ENCODE measurements at places on chromosomes 3 and 15.

- no peak for DNase-seq
Measured at GRCh38 chr3:117018655-117019054, 309.1 kb downstream of the TUSC7 start.

GRCh38 chr3:115072265-115073021 lies 74.6 kb downstream of the ZBTB20 start:
- DNase-seq: no peak

DNA sequence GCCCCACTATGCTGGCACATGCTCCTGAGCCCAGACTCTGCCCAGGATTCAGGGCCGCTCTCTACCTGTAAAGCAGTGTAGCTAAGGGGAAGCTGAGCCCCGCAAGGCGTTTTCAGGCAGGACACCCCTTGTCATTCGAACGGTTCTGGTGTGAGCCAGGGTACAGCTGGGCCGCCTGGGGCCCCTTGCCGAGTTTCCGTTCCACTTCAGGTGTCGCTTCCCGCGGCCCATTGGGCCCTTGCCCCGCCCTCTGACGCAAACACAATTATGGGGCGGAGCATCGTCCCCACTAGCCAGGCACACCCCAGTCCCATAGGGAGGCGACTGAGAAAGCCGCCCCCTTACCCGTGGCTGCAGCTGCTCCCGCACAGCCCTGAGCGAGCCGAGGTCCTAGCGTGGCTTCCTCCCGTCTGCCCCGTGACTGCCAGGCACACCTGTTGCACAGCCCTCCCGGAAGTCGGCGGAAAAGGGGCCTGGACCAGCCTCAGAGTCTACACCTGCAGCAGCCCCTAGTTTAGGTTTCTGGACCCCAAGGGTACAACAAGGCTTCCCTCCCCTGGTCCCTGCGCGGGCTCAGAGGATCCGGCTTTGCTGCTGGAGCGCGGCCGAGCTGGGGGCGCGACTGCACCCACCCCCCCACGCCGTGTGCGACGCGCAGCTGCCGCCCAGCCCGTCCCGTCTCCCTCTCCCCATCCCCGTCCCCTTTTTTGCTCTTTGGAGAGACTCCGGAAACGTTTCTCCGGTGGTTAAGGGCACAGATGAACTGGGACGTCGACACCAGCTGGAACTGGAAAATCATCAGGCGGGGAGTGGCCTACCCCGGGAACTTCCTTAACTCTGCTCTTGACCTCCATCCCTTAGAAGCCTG lies at the start of gene PLSCR2:
PLSCR2 (minus strand) TSS at position 412 of the 868 bp plus-strand sequence. CDS start 9,657 bp downstream, outside the sequence.
- peak; percentile 22 for DNase-seq

DNA sequence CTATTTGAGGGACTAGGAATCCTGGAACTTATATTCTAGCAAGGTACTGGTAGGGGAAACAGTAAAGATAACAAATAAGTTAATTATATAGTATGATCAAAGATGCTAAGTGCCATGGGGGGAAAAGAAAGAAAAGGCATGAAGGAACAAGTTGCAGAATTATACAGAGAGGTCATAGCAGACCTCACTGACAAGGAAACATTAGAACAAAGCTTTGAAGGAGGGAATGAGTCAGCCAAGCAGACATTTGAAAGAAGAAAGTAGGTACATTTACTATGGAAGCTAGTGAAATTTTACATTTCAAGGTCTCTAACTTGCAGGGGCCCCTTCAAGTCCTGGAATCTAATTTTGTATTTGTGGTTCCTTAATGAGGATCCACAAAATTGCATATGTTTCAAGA lies 57.2 kb upstream of the TIPARP start:
- DNase-seq: no peak

DNA sequence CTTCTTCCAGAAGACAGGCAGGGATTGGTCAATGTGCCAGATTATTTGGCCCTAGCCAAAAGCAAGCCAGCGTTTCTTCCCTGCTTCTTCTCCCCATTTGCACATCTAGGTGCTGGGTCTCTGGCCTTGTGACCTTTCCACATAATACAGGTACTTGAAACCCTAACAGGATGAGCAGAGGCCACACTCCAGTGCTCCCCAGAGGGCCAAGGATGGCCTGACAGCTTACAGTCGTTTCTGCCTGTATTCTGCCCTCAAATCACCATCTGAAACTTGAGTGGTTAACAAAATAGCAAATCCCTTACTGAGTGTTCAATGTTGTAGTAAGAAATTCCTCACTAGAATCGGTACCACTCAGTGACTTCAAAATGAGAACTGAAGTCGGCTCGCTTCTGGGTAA lies 29.1 kb downstream of the MKRN2 start:
- DNase-seq: no peak

DNA sequence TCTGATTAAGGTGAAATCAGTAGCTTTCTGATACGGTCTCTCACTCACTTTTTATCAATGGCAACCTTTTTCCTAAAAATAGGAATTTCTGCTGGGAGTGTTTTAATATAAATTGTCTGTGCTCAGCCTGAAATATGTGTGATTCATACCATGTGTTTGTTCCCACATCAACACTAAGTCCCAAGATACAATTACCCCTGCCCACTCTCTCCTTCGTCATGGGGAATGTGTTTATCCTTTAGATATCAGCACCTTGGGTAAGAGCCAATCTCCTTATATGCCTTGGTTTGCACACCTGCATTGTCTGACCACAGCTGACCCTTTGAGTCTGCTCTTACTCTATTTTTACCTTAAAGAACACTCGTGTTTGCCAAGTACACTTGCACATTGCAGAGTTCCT lies 356.4 kb downstream of the LPP start:
- DNase-seq: no peak

DNA sequence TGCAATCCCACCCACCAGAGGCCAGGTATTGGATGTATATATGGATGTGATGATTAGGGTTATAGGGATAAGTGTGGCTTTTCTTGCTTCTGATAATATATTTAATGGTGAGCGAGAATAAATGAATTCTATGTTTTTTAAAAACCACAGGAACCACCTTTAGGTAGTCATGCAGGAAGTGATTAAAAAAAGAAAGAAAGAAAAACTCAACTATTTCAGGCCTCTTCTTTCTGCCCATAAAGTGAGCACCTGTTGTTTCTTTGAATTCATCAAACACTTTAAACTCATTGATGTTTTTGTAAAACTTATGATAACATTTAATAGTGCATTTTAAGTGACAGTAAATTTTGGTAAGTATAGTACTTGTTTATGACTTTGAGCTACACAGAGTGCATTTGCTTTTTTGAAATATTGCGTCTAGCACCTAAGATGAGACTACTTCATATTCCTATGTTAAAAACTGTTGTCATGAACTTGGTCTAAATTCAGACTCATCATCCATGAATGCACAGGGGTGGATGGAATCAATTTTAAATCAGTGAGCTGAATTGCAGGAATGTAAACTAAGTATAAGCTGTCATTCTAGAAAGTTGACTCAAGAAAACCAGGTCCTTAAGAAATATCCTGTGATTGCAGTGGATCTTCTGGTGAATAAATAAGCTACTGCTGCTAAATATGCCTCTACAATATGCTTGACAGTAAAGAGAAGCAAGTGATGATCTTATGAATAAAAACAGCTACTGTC lies 764.4 kb upstream of the NECTIN3 start:
- no peak for DNase-seq

DNA sequence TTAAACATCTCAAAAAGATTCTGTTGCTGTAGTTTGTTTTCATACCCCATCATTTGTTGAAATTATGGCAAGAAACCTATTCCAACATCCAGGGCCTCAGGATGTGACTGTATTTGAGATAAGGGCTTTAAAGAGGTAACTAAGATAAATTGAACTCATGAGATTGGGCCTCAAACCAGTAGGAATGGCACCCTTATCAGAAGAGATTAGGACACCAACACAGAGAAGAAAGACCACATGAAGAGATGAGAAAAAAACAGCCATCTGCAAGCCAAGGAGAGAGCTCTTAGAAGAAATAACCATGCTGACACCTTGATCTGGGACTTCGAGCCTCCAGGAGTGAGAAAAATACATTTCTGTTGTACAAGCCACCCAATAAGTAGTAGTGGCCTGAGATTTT lies 157.7 kb downstream of the CGGBP1 start:
- DNase-seq: no peak

- DNase-seq: no peak
Measured at GRCh38 chr15:98620020-98620419, 28.3 kb upstream of the IGF1R start.

DNA sequence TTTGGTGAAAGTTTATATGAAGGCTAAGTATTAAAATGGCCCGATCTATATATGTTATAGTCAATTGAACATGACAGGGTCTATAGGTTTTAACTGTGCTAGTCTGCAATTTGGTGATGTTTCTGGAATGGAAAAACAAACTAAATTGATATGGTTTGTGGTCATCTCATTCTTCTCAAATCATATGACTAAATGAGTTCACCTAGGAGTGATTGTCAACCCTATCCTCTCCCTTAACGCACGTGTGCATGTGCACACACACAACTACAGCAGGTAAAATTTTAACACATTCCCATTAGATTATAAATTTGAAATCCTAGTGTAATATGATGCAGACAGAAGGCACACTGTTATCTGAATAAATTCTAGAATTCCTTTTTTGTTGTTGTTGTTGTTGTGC lies 9.0 kb downstream of the CLDND1 start:
- DNase-seq: no peak

GRCh38 chr15:64425221-64425620 lies 35.2 kb upstream of the ZNF609 start:
- DNase-seq: no peak

DNA sequence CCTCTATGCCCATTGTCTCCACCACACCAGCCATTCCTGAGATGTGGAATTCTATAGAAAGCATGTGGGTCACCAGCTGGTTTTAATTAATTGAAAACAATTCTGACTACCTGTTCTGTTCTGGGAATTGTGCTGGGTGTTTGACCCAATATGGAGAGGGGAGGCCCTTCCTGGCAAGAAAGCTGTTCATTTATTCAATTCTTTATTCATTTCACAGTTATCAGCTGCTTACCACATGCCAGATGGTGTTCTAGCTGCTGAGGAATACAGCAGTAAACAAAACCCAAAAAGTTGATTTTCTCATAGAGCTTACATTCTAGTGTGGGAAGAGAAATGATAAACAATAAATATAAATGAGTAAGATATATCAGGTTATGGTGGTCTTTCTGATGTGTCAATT lies 296.1 kb upstream of the RASGRP1 start:
- DNase-seq: no peak

- no peak for DNase-seq
Measured at GRCh38 chr15:78065973-78066946, 11.3 kb downstream of the TBC1D2B start.

DNA sequence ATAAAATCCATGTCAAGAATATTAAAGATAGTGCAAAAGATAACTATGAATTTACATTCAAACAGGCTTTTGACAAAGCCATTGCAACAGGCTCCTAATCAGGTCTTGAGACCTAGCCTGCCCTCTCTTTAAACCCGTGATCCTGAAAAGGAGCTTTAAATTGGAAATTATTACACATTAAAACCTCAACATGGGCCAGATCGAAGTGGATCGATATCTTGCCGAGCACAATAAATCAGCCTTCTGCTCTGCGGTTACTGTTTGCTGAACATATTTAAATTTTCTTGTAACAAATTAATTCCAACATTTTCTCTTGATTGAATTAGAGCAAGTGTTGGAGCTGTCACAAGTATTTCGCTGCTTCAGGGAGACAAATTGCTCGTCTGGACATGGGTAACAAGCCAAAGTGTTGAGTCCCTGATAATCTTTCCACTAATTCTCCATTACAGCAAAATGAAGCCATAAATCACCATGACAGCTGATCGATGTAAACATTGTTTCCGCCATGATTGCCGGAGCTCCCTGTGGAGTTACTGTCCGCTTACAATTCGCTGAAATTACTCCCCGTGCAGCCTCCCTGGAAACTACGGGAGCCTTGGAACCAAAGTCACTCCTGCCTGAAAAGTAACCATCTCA lies 47.6 kb downstream of the SHOX2 start:
- peak; percentile 2 for DNase-seq

GRCh38 chr3:38313695-38314094 lies 31.6 kb downstream of the SLC22A14 start:
- DNase-seq: no peak

DNA sequence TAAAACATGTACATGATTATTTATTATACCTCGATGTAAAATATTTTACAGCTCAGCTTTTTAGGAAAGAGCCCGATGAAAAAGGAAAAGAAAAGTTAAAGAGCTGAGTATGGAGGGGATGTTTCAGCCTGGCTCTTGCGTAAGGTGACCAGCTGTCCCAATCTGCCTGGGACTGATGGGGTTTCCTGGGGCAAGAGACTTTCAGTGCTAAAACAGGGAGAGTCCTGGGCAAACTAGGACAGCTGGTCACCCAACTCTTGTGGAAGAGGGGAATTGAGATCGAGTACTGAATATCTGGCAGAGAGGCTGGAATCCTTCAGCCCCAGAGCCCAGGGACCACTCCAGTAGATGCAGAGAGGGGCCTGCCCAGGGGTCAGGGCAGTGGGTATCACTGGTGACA lies 21.0 kb downstream of the DUOX2 start:
- DNase-seq: no peak

DNA sequence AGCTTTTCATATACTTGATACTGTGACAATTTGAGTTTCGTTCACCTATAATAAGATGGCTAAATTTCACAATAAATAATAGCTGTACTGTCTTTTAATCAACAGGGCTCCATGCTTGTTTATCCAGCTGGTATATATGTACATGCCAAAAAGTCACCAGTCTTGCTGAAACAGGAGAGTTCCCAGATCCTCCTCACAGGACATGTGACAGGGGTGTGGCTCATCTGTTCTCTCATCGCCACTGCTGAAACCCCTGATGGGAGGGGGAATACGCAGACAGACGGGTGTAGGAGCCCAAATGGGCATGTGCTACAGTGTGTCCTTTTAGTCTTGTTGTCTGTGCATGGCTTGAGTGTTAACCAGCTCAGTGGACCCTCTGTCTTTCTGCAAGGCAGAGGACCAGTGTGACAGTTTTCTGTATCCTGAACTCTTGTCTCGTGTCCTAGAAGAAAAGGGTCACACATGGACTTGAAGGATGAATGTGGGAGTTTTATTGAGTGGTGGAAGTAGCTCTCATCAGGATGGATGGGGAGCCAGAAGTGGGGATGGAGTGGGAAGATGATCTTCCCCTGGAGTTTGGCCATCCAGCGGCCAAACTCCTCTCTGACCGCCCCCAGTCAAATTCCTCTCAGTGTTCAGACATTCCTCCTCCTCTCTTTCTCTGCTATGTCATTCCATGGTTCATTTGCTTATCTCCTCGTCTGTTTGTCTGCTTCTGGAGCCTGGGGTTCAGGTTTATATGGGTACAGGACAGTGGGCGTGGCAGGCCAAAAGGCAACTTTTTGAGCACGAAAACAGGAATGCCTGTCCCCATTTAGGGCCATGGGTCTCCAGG lies 113.1 kb upstream of the NECTIN3 start:
- no peak for DNase-seq

DNA sequence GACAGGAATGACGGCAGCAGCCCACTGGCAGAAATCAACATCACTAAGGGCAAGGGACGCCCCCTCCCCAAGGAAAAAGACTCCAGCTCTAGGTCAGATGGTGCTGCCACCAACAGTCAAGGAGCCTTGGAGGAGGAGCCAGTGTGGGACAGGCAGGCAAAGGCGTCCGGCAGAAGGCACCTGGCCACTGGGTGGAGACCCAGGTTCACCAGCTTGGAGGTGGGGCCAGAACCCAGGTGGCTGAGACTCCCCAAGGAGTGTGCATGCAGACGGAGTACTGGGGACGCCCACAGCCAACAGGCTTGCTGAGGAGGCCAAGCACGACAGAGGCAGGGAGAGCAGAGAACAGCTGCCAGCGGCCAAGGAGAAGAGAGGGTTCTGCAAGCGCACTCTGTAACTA lies 35.2 kb downstream of the PTPN23 start:
- no peak for DNase-seq
